ENCODE measurements at places on chromosomes 5 and 9.

DNA sequence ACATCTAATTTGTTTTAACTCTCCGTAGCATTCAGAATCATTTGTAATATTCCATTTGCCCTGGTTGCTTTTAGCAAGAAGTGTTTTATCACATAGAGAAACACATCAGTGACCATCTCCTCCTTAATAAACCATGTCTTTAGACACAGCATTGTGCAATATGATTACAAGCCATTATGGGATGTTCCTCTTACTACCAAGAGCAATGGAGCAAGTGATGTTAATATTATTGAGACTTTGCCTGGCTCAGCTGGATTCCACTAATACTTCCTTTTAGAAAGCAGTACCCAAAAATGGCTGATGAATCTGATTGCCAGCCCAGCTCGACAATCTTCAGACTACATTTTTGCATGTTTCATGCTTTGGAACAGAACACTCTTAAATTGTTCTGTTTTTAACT, 364.2 kb downstream of the OSTF1 start:
- DNase-seq: no peak

- DNase-seq: no peak
Observed at GRCh38 chr9:90807006-90807405, 5.4 kb downstream of the SYK start.

DNA sequence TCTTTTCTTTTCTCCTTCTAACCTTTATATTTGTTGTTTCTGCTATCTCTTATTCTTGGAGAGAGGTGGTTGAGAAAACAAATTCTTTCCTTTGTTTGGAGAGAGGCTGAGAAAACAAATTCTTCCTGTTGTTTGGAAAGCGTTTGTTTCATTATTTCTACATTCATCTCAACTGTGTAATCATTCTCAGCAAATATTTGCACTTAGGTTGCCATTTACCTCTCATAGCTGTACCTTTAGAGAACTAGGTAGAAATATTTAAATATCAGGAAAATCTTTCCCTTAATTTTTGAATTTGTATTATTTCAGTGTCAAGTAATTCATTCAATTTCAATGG, 1824.4 kb upstream of the CDH9 start:
- DNase-seq: no peak

GRCh38 chr5:103620851-103621547, 58.4 kb upstream of the NUDT12 start:
- DNase-seq: peak; percentile 93

- DNase-seq: no peak
Observed at GRCh38 chr5:53246042-53246836, 136.7 kb upstream of the MOCS2 start.

- no peak for DNase-seq
Observed at GRCh38 chr5:68630354-68630753, 414.8 kb downstream of the PIK3R1 start.

- DNase-seq: no peak
Observed at GRCh38 chr5:6215891-6216290, 162.5 kb downstream of the MED10 start.

DNA sequence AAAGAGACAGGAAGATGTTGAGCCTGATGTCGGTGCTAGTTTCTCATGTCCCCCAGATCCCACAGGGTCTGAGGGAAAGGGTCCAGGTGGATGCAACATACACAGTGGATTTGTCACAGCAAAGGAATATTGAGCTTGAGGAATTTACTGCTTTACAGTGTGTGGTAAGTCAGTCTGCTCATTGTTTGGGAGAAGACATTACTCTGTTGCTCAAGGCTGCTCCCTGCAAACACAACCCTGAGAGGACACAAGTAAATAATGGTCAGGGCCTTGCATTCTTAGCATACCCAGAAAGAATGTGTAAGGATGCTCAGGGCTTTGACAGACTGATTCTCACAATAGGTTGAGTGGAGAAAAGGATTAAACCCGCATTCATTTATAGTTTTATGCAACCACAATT, 7.3 kb upstream of the MAN2A1 start:
- DNase-seq: no peak
